ENCODE measurements at places on chromosomes 4 and X.

DNA sequence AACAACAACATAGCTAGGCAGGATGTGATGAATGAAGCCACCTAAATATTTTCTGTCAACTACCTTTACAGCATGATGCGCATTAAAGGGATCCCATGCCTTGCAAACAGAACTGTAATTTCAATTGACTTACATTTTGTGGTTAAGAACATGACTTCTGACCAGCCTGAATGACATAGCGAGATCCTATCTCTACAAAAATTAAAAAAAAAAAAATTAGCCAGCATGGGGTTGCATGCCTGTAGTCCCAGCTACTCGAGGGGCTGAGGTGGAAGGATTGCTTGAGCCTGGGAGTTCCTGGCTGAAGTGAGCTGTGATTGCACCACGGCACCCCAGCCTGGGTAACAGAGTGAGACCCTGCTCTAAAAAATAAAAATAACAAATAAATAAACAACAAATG, 680.6 kb downstream of the IQCM start:
- DNase-seq, result no peak

GRCh38 chrX:68428431-68428830, 4.9 kb downstream of the OPHN1 start:
- no peak for DNase-seq

DNA sequence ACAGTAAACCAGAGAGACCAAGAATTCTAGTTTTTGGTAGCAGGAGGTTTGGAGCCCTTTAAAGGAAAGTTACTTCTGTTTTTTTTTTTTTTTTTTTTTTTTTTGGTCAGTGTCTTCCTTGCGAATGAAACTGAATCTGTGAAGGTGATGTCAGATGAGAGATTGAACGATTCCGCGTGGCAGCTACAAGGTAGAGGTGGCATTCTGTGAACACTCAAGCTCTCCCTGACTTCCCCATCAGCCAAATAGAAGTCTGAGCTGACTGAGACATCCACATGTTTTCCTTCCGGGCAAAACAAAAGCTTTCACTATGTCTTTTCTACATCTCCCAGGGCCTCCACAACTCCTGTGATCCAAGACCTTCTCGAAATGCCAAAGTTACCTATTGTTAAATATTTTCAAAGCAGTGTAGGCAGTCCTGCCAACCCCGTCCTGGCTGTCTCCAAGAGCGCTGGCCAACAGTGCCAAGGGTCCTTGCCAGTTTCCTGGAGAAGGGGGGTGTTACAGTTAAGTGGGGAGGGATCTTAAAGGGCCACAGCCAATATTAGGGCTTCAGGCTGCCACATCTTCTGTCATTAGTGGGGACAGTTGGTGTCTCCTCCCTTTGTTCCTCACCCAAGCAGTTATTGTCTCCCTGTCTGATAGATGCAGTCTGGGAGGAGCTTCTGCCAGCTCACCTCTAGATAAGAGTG, 102.9 kb upstream of the SLC34A2 start:
- no peak for DNase-seq

DNA sequence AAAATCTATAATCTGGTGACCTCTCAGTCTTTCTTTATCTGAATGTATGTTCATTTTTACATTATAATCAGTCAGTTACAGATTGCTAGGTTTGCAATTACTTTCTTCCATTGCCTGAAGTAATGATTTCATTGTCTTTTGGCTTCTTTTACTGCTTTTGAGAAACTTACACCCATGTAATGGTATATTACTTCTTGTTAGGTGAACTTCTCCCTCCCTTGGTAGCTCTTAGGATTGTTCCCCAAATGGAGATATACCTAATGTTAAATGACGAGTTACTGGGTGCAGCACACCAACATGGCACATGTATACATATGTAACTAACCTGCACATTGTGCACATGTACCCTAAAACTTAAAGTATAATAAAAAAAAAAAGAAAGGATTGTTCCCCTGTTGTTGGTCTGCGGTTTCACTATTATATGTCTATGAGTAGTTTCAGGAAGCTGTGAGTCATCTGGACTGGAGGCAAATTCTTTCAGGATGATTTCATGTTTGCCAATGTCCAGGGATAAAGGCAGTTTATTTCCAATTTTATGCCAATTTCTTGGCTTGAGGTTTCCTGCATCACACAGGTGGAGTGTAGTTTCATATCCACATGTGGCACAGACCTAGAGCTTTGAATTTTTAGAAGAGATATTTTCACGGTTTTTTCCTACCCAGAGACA, 21.8 kb downstream of the SPANXC start:
- DNase-seq, result no peak

DNA sequence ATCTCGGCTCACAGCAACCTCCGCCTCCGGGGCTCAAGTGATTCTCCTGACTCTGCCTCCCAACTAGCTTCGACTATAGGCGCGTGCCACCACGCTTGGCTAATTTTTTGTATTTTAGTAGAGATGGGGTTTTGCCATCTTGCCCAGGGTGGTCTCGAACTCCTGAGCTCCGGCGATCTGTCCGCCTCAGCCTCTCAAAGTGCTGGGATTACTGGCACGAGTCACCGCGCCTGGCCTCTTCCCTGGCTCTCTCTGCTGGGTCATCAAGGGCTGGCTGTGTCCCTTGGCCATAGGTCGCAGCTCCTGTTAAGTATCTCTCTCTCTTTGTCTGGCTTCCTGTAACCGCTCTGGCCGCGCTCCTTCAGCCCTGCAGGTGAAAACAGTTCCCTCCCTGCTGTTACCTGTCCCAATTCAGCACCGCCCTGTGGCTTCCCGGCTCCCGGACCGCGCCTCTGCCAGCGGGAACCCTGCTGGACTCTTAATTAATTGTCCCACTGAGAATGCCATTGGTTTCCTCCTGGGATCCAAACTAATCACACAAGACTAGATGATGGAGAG, 1.3 kb upstream of the RGS12 start:
- no peak for DNase-seq

GRCh38 chr4:168095776-168096406, 3.6 kb downstream of the ANXA10 start:
- DNase-seq, result no peak

- DNase-seq, result no peak
These were observed 2.1 kb downstream of the CNGA2 start for GRCh38 chrX:151736685-151737084.

DNA sequence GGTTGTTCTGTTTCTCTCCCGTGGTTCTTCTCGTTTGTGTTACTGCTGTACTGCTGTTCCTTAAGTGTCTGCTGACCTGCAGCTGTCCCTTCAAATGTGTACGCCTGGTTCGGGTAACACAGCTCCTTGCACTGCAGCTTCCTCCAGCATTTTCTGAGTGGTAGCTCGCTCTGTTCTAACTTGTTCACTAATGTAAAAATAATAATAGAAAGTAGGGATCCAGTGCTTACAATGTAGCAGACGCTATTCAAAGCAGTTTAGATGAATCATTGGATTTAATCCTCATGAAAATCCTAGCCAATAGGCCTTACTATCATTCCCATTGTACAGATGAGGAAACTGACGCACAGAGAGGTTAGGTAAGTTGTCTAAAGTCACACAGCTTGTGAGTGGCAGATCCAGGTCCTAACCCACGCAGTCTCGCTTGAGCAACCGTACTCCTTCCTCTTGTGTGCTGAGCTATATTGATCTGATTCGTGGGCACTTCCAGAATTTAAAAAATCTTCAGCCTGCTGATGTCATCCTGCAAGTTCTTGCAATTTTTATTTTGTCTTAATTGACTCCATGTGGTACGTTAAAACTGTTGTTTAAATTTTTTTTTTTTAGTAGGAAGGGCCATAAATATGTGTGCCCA, 448.2 kb upstream of the FAT1 start:
- no peak for DNase-seq

DNA sequence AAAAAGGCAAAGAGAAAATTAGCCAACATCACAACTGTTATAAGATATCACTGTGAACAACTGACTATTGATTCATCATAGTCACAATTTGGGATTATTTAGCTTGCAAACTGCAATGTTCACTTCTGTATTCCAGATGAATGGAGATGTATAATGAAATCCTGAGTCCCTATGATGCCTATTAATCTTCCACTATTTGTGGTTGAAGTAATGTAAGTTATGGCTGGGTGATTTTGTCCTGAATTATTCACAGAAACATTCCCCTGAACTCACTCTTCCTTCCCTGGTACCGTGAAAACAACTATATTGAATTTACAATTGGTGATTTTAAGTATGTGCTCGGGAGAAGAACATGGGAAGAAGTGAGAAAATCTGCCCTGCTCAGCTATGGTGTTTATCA, 50.8 kb upstream of the NPFFR2 start:
- no peak for DNase-seq

DNA sequence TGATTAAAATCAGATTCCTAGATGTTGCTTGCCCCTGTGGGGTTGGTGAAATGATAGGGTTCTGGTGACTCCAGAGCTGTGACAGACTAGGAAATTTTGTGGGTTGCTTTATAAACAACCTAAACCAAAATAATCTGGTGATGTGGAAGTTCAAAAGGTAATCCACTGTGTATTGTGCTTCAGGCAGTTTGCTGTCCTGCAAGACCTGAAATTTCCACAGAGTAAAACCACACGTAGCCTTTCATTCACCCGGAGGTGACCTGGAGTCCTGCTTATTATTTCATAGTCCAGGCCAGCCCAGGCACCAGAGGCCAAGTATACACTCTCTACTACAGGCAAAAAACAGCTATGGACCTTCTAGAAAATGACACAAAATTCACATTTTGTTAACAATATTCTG, 114.6 kb upstream of the CBR4 start:
- DNase-seq, result no peak

DNA sequence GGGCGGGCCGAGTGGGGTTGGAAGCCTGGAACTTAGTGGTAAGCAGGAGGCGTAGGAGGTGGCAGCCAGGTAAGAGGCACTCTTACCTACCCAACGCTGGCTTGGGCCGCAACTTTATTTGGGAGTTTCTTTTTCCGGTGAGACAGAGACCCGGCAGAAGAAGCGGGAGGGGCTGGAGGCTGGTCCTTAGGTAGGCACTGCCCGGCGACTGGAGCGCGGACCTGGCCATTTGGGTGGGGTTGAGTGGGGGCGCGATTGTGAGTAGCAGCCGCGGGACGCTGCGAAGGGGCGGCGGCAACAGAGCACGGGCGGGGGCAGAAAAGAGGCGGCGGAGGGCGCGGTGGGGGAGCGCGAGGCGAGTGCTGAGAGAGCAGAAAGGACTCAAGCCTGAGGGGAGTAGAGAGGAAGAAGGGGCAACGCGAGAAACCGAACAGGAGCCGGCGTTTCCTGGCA, 334 bp upstream of the POU4F2 start:
- no peak for DNase-seq

DNA sequence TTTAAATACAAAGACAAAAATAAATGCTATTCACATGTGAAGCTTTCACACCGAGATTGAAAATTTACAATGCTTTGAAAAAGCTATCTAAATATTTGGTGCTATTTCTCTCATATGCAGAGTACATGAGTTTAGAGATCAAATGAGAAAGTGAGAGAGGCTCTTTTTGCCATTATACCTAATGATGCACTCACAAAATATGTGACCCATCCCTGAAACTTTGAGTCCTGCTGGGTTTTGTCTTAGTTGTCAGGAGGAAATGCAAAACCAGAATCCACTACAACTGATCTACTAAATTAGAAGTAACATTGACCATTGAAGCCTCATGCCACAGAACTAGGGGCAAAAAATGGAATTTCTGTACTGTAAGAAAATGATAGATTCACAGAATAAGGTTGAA, 251.7 kb downstream of the MAPK10 start:
- no peak for DNase-seq

- DNase-seq, result no peak
These were observed 6.6 kb downstream of the HELQ start for GRCh38 chr4:83449009-83449408.

GRCh38 chr4:151045907-151046306, 30.8 kb upstream of the LRBA start:
- DNase-seq, result no peak

DNA sequence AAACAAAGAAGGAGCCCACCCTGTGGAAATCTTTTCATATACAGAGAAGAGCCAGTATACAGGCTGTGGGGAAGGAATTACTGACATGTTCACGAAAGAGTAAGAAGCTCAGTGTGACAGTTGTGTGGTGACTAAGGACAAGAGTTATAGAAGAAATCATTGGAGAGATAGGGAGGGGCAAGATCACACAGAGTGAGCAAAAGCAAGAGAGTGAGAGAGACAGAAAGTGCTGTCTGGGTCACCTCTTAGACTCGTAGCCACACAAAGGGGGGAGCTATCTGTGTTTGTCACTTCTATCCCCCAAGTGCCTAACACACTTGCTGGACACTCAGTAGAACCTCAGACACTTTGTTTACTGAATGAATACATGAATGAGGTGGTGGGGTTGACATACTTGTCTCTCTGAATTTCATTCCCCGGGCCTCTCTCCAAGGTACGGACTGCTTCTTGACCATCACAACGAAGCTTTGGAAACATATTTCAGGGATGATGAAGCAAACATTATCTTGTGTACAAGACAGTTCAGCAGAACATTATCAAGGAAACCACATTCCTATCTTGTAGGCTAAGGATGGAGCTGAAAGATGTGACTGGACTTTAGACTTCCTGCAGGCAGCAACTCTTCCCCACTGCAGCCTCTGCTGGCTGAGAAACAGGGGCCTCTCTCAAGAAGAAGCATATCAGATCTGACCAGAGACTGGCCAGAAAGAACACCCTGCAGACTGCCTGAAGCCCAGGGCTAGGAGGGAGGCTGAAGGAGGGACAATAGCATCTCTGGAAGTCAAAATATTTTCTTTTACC, 168.2 kb downstream of the AMELX start:
- no peak for DNase-seq

- no peak for DNase-seq
These were observed 7.9 kb upstream of the UGT2B4 start for GRCh38 chr4:69503558-69503957.

DNA sequence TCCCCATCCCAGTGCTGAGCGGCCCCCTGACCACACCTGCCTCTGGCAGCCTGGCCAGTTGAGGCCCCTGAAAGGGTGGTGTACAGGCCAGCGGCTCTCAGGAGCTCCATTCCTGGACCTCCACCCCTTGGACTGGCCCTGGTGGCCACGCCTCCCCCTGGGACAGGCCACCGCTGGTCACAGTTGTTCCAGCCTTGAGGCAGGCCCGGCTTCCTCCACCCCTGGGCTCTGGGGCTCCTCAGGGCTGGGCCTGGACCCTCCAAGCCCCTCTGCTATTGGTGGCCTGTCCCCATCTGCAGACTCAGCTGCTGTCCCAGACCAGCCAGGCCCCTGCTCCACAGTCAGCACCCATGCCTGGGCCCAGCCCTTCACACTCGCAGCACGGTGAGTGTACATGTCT, 93.2 kb upstream of the NKX1-1 start:
- no peak for DNase-seq

- no peak for DNase-seq
These were observed 54.1 kb downstream of the AMELX start for GRCh38 chrX:11347300-11347699.

- no peak for DNase-seq
These were observed 130.6 kb upstream of the FAT1 start for GRCh38 chr4:186854256-186854655.
